Foreskin melanocyte (primary cell): ENCODE measurements at places on chromosomes 2 and 18.

GRCh38 chr2:178882666-178883440 lies 75.6 kb upstream of the TTN start:
- no peak for DNase-seq

DNA sequence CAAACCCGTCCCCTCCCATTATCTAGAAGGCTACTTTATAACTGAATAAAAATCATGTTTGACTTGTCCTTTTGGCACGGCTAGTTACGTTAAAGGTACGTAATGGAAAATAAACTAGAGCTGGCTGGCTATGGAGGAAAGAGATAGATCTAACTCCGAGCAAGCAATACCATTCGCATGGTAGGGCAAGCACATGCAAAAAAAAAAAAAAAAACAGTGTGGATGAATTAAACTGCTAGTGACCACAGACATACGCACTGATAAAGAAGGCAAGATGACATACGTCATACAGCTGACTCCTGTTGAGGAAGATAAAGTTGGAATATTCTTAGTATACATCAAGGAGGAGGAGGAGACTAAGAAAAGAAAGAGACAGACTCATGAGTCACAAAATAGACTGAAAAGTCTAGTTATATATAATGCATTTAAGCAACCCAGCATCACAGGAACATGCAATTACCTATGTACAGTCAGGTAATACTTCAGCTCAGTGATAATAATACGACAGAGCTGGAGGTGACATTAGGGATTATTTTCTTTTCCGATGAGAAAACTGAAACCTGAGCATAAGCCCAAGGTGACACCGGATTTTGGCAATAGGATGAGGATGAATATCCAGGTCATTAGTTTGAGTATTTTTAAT lies 37.9 kb upstream of the NARS1 start:
- no peak for DNase-seq

GRCh38 chr18:25247725-25248124 lies 104.2 kb downstream of the ZNF521 start:
- DNase-seq = peak; percentile 32

GRCh38 chr18:56245866-56246580 lies 392.4 kb downstream of the TXNL1 start:
- no peak for DNase-seq

DNA sequence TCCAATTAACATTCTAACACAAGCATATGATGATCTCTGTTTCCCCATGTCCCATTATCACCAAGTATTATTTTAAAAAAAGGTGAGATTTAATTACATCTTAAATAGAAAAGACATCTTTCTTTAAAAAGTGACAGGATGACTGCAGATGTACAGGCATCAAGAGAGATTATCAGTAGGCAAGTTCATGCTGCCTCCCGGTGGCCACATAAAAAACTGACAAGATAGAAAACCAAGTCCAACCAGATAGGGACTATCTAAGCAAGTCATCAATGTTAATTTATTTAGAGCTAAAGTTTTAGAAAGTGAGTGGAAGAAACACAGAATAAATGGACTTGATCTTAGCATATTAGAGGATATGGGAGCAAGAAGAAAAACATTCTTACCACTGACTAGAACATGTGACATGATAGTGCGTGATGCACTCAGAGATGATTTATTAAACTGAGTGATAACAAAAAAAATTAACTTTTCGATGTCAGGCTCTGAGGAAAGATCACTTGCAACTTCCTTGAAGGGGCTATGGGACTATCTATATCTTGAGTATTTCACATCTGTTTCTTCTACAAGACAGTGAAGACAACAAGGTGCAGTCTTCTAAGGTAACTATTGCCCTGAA lies 5.4 kb upstream of the TDRD15 start:
- peak; percentile 28 for DNase-seq
